Activated CD4-positive, CD25-positive, alpha-beta regulatory T cell treated with anti-CD3 and anti-CD28 coated beads, Interleukin-2, amount 50 U/mL, for 24 hours (primary cell): ENCODE measurements at places on chromosomes 5 and 9.

GRCh38 chr9:87085073-87085472 lies 137.8 kb upstream of the GAS1 start:
- ATAC-seq: no peak

- no peak for ATAC-seq
Measured at GRCh38 chr9:137147793-137148160, 8.8 kb downstream of the GRIN1 start.

GRCh38 chr5:137252512-137252911 lies 246.6 kb downstream of the SPOCK1 start:
- no peak for ATAC-seq

DNA sequence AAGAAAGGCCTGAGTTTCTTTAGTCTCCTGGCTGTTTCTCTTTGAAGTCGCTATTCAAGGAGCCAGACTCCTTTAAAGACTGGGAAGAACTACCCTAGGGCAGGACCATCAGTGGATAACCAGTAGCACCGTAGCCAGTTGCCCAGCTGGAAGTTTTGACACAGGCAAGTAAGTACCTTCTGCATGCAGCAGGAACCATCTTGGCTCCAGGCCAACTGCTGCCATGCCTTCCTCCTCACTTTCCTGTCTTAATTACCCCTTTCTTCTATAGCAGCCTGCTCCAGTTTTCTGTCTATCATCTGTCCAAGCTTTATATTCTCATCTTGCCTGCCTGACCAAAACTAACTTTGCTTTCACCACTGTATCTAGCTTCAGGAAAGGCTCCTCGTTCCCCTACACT lies 149.7 kb upstream of the SV2C start:
- ATAC-seq: no peak

- no peak for ATAC-seq
Measured at GRCh38 chr5:36908544-36909260, 32.1 kb downstream of the NIPBL start.

GRCh38 chr9:37587521-37587920 lies 4.9 kb downstream of the TOMM5 start:
- no peak for ATAC-seq

- ATAC-seq: no peak
Measured at GRCh38 chr5:136034984-136035383, 6.2 kb downstream of the TGFBI start.

DNA sequence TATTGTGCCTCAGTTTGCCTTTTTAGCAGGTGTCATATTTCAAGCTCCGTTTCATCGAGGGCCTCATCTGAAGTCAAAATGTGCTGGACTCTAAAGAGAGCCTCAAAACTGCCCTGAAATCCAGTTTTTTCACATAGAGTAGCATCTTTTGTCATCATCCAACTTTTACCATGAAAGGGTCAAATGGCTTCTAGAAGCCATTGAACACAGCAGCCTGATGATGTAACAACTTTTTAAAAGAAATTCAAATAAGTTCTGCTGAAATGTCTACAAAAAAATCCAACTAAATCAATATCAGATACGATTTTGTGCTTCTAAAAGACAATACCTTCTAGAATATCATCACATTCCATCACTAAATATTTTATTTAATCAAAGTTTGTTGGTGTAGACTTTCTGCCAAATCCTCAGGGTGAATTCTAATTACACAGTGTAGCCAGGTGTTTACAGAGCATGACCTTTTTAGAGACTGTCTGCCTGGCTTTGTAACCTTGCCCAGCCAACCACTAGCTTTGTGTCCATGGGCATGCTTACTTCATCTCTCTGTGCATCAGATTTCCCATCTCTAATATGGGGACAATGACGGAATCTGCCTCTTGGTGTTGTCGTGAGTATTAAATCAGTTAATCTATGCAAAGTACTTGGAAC lies 505.0 kb downstream of the EBF1 start:
- no peak for ATAC-seq
